Panc1 (cell line): ENCODE measurements at places on chromosomes 6 and 20. TPM values are rescaled to one million over a fixed set of nuclear protein-coding genes. Genes with fewer than 3 reads are reported as not detected.

PRL gene
- total RNA-seq, result not detected

DNA sequence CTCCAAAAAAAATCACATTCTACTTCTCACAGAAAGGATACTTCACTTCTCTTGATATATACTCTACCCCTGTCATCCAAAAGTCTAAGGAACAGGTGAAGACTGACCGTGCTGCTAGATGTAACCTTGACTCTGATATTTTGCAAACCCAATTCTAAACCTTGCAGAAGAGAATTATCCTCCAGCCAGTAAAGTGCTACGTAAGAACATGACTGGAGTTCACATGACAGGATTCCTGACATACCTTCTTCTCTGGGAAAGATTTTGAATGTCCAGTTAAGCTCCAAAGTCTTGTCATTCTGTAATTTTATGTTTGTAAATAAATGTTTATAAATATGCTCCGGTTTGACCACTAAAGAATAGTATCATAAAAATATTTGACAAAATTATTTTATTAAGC is 35.8 kb downstream of the BTBD9 start:
- no peak overlapping the region for H3K4me3 ChIP-seq
- no peaks in the 10 kb centered on the region for H3K36me3 ChIP-seq
- H3K4me1 ChIP-seq, result peaks cover 6% of the 10 kb centered on the region; the same call in 1 of the 2 replicates

PBOV1 gene
- not detected for total RNA-seq

DNA sequence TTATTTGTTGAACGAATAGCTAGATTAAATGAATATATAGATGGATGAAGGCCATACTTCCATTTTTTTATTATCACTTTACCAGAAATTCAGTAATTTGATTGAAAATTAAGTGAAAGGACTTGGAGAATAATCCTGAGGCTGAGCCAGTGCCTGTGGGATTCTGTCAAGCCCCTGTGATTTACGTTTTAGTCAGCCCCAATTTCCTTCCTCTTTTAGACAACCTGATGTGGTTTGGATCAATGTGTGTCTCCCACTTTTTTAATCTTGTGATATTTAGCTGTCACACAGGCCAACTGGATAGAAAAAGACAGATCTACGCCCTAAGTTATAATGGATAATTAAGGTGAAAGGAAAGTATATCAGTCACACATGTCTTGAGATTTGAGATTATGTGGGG is 188.8 kb downstream of the EDN1 start:
- peak overlapping the region; percentile 35; the same call in 1 of the 2 replicates for H3K27ac ChIP-seq
- no peak overlapping the region for H3K4me3 ChIP-seq
- H3K4me1 ChIP-seq, result peaks cover 8% of the 10 kb centered on the region; the same call in 1 of the 2 replicates
- no peaks in the 10 kb centered on the region for H3K36me3 ChIP-seq

APOBEC2 gene
- total RNA-seq, result not detected

DNA sequence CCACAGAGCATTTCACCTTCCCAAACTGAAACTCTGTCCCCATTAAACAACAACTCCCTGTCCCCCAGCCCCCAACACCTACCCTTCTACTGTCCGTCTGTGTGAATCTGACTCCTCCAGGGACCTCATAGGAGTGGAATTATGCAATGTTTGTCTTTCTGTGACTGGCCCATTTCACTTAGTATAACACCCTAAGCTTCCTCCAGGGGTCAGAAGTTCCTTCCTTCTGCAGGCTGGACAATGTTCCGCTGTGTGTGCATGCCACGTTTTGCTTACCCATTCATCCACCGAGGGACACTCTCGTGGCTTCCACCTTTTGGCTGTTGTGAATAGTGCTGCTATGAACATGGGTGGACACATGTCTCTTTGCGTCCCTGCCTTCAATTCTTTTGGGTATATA is 37.6 kb upstream of the MPC1 start:
- no peaks in the 10 kb centered on the region for H3K36me3 ChIP-seq
- no peak for DNase-seq
- no peak overlapping the region for H3K27ac ChIP-seq
- H3K27me3 ChIP-seq, result no peaks in the 10 kb centered on the region
- no peak overlapping the region for H3K4me3 ChIP-seq

HLA-DQA1 gene
- total RNA-seq, result 0.39 TPM
